ENCODE measurements at places on chromosomes 3 and 15.
A peak's percentile ranks its signal among the peaks of the same experiment; 100 is the strongest.

- no peak for DNase-seq
Measured at GRCh38 chr3:151101270-151101969, 16.0 kb downstream of the MED12L start.

DNA sequence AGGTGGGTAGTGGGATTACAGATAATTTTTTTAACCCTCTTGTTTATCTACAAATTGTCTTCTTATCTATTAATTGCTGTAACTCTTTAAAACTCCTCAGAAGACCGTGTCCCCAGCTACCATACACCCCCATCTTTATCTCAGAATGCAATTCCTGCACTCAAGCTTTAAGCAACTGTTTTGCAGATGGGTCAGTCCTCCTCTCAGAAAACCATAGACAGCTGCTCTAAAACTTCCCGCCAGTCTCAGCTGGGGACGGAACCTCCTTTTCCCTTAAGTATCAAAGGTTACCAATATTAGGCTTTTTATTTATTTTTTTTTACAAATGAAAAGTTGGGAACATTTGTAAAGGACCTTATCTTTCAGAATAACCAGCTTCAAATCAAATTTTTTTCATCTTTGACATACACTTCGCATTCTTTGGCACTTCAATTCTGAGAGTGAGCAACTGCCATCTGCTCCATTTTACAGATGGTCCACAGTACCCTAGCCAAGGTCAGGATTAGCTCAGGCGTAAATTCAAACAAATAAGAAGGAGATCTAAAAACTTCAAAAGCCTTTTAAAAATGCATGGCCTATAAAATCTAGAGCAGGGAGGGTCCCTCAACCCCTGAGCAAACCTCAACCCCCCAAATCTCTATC lies 1.3 kb downstream of the GATM start:
- no peak for DNase-seq

- no peak for DNase-seq
Measured at GRCh38 chr15:101625980-101626379, 26.2 kb downstream of the TM2D3 start.

DNA sequence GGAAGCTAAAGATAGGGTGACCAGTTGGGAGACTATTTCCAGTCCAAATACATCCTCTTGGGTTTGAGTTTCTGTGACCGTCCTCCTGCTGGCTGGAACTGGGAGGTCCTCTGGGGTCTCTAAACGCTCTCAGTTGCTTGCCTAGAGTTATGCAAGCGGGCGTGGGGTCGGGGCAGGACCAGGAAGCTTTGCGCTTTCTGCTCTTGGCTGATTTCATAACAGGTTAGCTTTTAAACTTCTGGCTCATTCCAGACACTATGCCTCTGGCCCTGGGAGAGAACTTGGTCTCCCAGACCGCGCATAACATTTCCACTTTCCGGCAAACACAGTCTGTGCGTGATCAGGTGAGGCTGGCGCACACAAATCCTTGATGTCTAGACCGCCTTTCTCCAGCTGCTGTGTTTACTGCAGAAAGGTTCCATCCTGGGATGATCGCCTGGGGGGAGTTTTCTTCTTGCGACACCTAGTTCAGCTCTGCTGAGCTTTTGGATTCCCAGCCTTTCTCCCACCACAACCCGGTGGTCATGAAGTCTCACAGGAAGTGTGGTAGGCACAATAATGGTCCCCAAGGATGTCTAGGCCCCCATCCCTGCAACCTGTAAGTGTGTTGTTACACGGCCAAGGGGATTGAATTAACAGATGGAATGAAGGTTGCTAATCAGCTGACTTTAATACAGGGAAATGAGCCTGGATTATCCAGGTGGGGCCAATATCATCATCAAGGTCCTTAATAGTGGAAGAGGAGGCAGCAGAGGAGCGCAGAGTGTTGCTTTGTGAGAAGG lies 23.6 kb upstream of the CGNL1 start:
- no peak for DNase-seq

GRCh38 chr3:190989218-190989617 lies 126.7 kb upstream of the GMNC start:
- DNase-seq = no peak

DNA sequence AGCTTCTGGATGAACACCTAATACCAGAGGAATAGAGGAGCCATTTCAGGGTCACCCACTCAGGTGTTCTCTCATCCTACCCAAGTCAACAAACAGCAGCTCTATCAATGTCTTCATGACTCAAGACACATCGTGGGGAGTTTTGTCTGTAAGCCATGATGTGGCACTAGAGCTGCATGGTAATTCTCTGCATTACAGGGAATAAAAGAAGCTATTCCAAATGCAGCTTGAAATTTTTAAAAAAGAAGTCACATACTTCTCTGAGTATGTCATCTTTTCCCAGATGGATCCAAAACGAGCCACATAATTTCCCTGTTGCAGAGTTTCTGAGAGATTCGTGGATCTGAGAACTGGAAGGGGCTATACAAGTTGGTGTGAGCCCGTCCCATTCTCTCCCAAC lies 6.1 kb upstream of the THSD4 start:
- no peak for DNase-seq

DNA sequence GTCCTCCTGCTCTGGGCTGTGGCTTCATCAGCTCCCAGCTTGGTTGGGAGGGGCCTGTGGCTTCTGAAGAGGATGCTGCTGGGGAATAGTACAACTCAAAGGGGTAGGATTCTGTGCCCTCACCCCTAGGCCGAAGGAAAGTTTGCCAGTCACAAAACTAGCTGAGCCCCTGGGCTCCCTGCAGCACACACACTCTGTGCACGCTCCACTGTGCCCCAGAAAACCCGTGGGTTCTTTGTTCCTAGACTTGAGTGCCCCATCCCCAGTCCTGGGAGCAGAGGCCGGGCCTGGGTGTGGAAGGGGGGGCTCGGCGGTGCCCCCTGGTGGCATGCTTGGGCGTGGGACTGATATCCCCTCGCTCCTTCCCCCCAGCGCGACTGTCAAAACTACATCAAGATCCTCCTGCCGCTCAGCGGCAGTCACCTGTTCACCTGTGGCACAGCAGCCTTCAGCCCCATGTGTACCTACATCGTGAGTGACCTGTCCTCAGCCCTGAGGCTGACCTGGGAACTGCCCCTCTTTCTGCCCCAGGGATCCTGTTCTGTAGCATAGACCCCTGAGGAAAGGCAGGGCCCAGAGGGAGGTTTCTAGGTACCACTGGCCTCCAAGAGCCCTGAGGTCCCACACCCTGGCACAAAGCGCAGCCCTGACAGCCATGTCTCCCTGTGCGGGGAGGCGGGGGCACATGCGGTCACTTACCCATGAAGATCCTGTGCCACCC lies 14.2 kb downstream of the CIB1 start:
- peak; percentile 56 for DNase-seq

GRCh38 chr3:66397745-66398144 lies 103.1 kb downstream of the LRIG1 start:
- DNase-seq = no peak

GRCh38 chr15:67997996-67998395 lies 56.1 kb upstream of the PIAS1 start:
- no peak for DNase-seq

- DNase-seq = no peak
Measured at GRCh38 chr3:47359323-47359722, 21.5 kb upstream of the PTPN23 start.

DNA sequence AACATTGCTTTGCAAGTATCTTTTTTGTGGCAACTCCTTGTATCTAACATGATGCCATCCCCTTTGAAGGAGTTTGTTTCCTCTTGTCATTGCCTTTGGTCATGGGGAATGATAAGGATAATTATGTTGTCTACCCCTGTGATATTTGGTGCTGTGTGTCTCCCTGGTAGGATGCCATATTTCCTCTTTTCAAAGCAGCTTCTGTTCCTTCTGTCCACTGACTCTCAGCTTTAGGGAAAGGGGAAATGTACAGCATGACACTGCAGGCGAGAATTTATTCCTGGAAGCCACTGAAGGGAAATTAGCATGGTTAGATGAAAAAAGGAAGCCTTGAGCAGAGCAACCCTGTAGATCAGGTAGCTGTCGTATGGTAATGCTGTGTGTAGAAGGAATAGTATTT lies 576.7 kb downstream of the CADM2 start:
- no peak for DNase-seq

DNA sequence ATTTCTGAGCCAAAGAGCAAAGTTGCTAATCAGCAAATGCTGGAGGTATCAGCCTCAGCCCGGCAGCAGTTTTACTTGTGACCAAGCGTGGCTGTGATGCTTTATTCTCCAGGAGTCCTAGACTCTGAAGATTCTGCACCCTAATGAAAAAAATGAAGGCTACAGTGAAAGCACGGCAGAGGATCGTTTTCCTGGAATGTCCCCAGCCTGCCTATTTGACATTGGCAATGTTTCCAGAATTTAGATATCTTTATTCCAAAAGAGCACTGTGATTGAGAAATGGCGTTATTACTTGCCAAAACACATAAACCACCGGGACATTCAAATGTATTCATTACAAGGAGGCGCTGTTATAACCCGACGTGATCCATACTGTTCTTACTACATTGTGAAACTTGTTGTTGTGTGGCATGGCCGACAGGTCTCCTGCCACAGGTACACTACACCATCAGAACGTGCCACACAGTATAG lies 263.8 kb downstream of the SLCO3A1 start:
- DNase-seq = no peak

- DNase-seq = no peak
Measured at GRCh38 chr3:139248593-139249255, 95.1 kb upstream of the MRPS22 start.

DNA sequence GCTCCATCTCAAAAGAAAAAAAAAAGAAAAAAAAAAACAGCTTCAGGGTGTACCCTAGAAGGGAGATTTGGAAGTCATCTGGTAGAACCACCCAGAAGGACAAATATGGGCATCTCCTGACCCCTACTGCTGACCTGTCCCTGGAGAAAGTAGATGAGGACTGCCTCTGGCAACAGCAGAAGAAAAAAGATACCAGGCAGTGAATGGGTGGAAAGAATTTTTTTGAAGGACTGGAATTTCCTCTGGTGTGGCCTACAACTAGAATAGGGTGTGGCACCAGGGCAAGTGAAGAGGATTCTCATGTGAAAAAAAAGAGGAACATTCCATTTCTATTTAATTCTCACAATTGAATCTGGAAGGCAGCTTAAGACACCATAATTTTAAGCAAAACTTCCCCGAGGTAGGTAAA lies 3.1 kb downstream of the ANXA2 start:
- no peak for DNase-seq

DNA sequence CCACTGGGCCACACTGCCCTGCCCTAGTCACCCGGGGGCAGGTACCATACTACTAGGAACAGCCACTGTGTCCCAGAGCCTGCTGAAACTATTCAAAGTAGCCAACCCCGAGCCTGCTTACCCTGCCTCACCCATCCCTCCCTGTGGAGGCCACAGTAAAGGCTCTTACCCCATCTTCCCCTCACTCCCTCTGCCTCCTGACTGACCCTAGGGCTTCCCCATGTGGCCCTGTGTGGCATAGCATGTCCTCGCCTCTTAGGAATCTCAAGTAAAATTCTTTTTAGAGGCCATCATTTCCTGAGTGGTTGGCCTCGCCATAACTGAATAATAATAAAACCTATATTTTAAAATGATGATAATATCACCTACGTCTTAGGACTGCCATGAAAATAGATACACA lies 112.2 kb upstream of the SLC6A11 start:
- DNase-seq = no peak

DNA sequence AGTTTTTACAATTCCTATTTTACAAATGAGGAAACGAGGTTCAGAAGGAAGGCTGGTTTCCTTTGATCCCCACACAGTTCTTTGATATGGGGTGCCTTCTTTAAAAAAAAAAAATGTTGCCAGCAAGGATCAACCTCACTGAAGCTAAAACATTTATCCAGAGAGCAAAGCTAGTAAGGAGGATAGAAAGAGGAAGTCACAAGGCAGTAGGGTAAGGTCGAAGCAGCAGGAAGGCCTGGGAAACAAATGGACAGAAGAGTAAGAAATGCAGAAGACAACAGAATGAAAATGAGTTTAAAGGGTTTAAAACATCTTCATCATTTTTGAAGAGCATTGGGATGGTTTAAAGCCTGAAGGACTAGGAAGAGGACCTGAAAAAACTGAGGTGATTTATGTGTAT lies 30.6 kb upstream of the CP start:
- DNase-seq = no peak

DNA sequence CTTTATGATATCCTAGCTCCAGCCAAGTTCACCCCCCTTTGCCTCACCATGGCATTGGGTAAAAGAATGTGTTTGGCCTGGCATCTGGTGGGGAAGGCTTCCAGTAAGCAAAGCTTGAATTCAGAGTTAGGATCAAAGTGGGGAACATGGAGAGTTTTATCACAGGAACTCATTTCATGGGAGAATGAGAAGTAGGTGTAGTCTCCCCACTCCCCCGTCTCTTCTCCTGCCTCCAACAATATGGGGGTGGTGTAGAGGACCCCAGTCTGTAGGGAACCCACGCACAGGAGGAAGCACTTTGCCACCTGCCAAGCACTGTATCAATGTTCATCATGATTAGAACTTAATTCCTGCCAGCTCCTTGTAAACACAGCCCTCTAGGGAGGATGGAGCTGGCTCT lies 200.5 kb downstream of the UACA start:
- no peak for DNase-seq

DNA sequence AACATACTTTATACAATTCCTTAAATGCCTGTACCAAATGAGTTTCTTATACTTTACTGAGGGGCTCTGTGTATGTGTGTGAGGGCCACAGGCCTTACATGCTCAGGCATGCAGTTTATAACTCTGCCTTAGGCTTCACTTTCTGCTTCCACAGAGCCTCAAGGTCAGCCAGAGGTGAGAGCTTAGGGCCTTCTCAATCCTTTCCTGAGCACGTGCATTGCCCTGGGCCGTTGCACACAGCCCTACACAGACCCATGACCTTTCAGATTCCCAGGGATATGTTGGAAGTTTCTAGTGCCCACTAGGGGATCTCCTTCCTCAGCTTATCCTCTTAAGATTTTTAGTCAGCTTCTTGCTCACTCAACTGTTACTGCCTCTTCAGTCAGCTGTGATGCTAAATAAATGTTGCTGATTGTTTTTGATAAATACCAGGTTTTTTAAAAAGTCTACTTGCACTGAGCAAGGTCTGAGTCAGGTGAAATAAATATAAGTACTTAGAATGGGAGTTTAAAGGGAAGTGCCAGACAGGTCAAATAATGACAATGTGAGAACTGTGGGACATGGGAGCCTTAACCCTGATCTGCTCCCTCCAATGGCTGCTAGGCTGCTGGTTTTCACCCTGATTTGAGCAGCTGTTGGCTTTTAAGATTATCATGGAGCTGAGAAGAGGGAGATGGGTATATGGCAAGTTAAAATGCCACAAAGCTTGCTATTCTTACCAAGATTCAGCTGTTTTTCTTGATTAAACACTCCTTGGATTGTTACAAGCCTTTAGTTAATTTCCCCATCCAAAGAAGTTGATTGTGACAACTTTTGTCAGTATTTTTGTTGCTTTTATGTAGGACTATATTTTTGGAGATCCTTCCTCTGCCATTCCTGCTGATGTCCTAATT lies 169.5 kb downstream of the PLD1 start:
- DNase-seq = no peak

DNA sequence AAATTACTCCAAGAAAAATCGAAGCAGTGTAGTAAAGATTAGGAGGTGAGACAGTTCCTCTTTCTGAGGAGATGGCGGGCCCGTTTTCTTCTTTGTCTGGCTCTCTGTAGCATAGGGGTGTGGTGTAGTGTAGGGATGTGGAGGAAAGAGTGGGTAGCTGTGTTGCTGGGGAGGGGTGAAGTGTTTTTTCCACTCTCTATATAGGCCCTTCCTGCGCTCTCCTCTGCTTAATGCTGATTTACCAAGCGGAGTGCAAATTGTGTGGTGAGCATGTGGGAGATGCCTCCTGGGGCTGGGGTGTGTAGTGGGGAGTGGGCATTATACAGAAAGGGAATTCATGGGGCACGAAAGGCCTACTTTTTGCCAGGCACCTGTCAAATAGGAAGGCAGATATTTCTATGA lies 94.9 kb downstream of the ST6GAL1 start:
- peak; percentile 40 for DNase-seq

GRCh38 chr3:69130689-69131088 lies 8.3 kb upstream of the LMOD3 start:
- no peak for DNase-seq
